ENCODE measurements at places on chromosomes 12 and 14. TPM values are rescaled to one million over a fixed set of nuclear protein-coding genes. Genes with fewer than 3 reads are reported as not detected.

DNA sequence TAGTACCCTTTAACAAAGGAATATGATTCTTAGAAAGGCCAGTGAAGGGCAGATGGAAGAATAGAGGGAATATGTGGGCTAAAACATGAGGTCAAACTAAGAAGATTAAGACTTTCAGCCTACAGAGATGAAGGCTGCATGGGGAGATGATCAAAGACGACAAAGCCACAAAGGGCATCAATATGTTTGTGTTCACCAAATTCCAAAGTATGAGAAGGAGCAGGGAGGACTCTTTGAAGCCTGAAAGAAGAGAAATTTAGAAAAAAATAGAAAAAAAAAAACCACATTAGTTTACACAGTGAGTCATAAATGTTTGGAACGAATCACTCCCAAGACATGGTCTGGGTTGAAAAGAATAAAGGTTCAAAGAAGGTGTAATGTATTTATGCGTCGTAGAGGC, 131.8 kb downstream of the NEDD1 start:
- peak; percentile 21 for DNase-seq

Gene PMCH
- not detected for total RNA-seq

Gene MANSC4
- total RNA-seq, result 4.1 TPM

- DNase-seq, result no peak
Measured at GRCh38 chr12:14614704-14615121, 47.0 kb upstream of the PLBD1 start.

DNA sequence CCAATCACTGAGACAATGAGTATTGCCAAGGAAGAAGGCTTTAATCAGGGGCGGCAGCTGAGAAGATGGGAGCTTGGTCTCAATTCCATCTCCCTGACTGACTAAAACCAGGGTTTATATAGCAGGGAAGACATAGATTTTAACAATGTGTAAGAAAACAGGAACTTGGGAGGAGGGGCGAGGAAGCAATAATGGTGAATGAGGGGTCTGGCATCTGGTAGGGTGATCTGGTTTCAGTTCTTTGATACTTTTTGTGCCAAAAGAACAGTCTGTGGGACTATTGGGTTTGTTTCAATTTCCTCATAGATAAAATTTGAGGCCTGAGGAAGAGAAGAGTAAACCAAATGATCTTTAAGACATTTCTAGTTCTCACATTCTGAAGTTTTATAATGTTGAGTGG, 49.2 kb downstream of the FUT8 start:
- no peak for DNase-seq

Gene HOXC6
- total RNA-seq, result 5.3 TPM

DNA sequence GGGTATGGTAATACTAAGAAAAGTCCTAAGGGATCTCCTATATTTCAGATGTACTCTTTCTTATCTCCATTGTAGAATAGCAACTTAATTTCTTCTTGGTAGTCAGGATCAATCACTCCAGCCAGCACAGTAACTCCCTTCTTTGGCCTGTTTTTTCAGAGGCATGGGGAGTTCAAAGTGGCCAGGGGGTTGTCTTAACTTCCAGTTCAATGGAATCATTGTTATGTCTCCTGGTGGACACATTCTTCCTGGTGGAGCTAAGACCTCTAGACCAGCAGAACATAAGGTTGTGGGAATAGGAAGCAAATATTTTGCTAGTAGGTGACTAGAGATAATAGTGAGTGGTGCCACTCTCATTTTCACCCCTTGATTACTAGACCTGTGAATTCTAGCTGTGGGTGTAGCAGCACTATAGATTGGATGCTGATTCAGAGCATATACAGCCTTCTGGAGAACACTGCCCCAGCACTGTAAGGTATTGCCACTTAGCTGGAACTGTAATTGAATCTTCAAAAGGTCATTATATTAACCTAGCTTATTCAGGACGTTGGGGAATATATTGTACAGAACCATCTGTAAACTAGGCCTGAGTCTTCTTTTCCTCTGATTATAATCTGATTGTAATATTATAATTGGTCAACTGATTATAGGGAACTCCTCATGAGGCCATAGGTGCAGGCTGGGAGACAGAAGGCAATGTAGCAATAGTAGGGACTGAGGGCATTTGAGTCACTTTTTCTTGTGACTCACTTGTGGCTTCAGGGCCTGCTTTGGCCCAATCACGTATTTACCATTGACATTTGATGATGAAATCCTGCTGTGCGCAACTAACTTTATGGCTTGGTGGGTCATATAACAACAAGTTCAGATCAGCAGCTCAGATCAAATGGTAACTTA, 60.2 kb upstream of the ATP2B1 start:
- peak; percentile 98 for DNase-seq

DNA sequence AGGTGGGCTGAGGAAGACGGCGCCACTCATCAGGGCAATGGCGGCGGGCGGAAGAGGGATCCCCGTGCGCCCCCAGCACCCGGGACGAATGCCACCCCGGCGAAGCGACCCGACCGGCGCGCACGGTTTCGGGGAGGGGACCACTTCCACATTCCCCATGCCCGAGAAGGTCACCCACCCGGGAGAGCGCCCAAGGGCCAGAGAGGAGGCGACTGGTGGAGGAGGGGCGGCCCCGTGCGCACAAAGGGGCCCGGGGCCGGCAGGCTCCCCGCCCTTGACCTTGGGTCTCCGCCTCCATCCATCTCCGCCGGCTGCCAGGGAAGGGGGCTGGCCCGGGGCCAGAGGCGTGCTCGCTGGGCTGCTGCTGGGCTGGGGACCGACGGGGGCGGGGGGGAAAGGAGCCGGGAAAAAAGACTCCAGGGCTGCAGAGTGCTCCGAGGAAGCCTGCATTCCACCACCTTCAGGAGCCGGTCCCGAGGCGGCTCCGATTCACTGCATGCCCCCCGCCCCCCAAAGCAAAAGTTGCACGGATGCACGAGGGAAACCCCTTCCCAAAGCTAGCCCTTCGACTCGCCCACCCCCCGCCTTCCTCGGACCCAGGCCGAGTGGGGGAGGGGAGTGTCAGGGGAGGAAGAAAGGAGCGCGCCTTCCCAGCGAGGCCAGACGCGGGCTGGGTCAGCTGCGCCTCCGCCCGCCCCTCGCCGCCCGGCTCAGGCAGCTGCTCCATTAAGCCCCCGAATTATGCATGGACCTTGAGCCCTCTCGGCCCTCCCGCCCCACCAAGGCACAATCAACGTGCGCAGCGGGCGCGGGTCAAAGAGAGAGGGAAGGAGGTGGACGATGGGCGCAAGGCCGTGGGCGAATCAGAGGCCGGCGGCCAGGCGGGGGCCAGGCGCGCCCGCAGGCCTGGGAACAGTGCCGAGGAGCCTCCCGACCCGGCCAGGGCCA, 26.2 kb downstream of the BCL11B start:
- no peak for DNase-seq

DNA sequence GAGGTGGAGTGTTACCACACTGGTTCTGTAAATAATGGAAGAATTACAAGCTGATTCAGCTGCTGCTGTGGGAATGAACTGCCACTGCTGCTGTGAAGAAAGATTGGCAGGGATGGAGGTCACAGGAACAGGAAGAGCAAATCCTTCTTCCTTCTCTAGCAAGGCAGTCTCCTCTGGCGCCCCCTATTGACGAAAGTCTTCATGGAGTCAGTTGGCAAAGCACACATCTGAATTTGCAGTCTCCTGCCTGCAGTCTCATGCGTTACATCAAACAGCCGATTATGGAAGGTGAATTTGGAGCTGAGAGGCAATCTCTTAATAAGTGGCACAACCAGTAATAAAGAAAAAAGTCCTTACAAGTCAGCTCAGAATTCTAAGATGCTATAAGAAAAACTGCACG, 106.0 kb upstream of the TMTC1 start:
- peak; percentile 60 for DNase-seq

- DNase-seq, result peak; percentile 51
Measured at GRCh38 chr14:31024577-31025366, 677 bp upstream of the AP4S1 start.

- no peak for DNase-seq
Measured at GRCh38 chr12:68207276-68207675, 18.3 kb downstream of the IL26 start.

Gene LARP4
- 39.1 TPM for total RNA-seq

Gene KICS2
- 16.4 TPM for total RNA-seq

DNA sequence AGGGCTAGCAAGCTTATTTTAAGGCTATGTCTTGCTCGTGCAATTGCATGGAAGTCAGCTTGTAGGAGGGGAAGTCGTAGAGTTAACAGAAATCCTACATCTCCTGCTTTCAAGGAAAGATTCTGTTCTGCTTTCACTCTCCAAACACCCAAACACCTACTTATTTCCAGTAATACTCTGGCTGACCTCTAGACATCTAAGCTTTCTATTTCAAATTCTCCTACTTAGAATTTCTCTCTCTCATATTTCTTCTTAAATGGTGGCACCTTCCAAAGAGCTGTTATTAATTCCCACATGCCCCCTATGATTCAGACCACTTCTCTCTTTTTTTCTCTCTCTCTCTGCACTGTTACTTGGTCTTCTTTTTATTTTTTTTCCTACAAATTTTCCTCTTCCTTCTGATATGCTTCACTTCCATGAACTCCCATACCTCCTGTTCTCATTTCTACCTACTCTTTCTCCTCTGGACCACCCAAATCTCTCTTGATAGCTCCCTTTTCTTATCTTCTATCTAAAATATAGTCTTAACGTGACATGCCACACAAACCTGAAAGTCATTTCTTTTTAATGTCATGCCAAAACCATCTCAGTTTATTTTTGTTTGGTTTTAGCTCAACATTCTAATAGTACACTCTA, 90.8 kb downstream of the RPS6KA5 start:
- DNase-seq, result no peak

Gene GLIPR1L1
- total RNA-seq, result not detected

GRCh38 chr12:131816495-131816894, 11.7 kb upstream of the MMP17 start:
- DNase-seq, result no peak
